ENCODE measurements at places on chromosomes 1 and 21.

DNA sequence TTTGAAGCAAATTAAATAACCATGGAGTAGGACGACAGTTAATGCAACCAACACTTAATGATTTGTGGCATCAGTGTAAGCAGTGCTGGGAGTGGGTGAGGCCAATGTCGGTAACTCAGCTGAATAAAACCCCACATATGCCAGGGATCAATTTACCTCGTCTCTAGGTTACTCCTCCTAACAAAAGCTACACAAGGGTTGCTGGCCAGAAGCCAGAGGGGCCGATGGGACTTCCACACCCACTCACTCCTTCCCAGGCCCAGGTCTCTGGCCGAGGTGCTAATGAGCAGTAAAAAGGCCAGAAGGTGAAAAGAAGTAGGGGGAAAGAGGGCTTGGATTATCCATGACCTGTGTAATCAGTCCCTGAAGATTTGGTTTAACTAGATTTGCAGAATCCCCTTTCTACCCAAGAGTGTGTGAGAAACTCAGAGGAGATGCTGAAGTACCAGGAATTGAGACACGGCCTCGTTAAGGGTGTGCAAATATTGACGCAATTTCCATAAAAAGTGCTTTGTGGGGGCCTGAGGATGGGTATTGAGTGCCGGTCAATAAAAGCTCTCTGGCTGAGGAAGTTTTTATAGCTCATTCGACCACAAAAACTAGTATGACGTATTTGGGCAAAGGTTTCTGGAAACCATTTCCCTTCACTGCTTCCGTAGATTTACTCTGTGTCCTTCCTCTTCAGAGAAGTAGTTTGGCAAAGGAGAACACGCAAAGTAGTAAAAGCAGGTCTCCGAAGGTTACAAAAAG is 145.5 kb downstream of the TBX15 start:
- DNase-seq, result no peak

- no peak for DNase-seq
Observed at GRCh38 chr1:85340427-85340826, 64.0 kb upstream of the BCL10 start.

GRCh38 chr1:180211860-180212229 is 18.2 kb upstream of the LHX4 start:
- DNase-seq, result no peak

DNA sequence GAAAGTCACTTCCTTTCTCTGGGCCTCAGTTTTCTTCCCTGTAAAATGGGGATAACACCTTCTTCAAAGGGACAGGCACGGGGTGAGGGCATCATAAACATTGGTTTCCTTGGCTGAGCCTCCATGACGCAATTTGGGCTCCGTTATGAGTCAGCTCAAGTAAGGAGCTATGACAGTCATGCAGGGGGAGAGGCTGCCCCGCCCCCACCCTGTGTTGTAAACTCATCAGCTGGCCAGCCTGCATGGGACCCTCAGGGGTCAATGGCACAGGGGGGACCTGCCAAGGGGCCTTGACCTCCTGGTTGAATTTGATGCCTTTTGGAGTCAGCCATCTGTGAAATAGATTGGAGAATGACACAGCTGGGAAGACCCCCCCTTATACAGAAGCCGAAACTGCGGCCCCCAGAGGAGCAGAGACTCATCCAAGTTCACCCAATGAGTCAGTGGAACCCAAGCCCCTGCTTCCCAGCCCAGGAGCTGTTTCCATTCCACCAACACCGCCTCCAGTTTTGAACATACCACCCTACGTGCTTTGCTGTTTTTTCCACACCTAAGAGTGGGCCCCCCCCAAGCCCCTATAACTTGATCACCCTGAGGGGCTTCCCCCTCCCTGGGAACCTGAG is 36.8 kb upstream of the RUNX3 start:
- no peak for DNase-seq

DNA sequence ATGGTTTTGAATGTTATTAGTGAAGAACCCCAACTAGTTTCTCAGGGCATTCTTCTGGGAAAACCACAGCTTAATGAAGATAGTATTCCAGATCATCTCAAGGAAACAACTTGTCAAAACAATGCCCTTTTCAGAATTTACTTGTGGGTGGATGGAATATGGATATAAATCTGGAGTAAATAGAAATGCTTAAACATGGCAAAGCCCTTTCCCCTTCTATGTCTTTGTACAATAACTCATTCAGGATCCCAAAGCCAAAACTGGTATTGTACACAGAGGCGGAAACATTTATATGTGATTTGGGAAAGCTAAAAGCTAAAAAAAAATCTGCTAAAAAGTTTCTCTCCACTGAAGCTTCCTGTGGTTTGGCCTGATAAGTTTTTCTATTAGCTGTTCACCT is 55.5 kb upstream of the RGS5 start:
- DNase-seq, result no peak

GRCh38 chr1:62528015-62528414 is 69.3 kb upstream of the ANGPTL3 start:
- DNase-seq, result no peak

- DNase-seq, result no peak
Observed at GRCh38 chr1:235434001-235434400, 66.8 kb downstream of the TBCE start.
